ACHN (cell line): ENCODE measurements at places on chromosomes 5 and 9.

- DNase-seq = no peak
Measured at GRCh38 chr5:171697221-171698102, 88.2 kb upstream of the SMIM23 start.

GRCh38 chr9:16120231-16120641 lies 567.4 kb downstream of the CCDC171 start:
- DNase-seq = no peak

DNA sequence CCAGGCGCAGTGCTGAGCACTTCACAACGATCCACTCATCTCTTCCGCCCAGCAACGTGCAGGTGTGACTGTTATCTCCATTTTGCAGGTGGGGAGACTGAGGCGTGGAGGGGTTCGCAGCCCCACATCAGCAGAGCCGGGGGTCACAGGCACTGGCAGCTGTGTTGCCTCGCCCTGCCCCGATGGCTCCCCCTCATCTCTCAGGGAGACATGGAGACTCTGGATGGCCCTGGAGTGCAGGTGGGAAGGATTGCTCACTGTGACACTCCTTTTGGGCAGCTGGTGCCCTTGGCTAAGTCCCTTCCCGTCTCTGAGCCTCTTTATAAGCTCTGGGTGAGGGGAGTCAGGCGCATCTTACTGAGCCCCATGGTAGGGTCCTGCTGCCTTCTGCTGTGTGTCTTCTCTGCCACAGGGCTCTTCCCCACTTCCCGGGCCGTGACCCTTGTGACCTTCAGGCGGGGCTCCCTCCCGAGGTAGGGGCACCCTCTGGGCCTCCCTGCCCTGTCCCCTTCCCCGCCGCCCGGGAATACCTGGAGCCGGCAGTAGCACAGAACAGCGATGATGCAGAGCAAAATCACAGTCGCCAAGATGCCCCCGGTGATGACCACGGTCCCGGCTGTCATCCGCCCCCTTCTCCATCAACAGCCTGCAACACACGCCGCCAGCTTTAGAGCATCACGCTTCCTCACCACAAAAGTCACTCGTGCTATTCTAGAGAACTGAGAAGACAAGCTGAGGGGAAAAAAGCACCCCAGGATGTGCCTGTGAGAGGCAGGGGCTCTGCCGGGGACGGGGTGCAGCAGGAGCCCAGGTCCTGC lies 29.4 kb downstream of the FAM163B start:
- DNase-seq = no peak

GRCh38 chr5:178431063-178431781 lies 159.0 kb downstream of the COL23A1 start:
- DNase-seq = no peak

- DNase-seq = no peak
Measured at GRCh38 chr9:125977223-125977622, 230.1 kb downstream of the PBX3 start.

GRCh38 chr9:75964427-75964826 lies 74.0 kb downstream of the PCSK5 start:
- DNase-seq = no peak

- DNase-seq = peak; percentile 66
Measured at GRCh38 chr9:82021198-82021597, 32.6 kb downstream of the SPATA31D1 start.

- no peak for DNase-seq
Measured at GRCh38 chr5:176733406-176734262, 76.7 kb upstream of the UNC5A start.

DNA sequence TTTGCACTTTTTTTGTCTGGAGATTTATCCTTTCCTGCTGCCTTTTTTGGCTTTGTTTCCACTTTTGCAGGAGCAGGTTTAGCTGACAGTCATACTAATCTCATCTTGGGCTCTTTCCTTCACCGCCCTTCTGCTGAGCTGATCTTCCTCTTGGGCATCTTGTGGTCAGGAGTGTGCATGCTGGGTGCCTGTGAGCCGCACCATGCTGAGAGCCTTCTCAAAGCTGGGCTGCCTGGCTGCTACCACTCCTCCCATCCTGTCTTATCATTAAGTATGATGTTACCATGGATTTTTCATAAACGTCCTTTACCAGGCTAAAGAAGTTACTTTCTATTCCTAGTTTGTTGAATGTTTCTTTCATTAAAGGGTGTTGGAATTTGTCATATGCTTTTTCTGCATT lies 49.5 kb upstream of the MCCC2 start:
- no peak for DNase-seq

DNA sequence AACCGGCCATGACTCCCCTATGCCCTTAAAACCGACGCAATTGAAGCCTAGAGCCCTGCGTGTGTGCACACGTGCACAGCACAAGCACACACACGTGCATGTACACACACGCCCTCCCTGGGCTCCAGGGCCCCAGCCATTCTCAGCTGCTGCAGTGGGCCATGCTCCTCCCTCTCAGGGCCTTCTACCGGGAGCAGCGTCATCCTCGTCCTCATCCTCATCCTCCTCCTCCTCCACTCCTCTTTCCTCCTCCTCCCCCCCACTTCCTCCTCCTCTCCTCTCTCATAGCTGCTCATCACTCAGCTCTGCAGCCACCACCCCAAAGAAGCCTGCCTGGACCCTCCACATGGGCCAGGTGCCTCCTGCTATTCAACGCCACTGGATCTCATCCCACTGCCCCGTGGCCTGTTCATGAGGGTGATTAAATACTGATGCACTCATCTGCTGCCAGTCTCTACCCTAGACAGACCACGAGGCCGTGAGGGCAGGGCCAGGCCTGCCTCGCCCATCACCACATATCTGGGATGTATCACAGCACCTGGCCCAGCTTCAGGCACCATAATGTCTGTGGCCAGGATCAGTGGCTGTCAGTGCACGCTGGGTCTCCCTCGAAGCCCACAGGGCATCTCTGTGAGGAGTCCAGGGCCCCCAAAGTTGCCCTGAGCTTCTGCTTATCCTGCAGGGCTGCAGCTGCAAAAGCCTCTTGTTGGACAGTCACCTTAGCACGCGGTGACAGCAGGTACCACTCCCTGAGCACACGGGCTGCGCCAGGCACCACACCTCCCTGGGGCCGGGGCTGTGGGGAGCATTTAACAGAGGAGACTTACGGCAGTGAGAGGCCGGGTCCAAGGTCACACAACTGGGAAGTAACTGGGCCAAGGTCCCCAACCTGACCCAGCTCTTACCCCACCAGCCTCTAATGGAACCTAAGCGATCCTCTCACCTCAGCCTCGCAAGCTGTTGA lies 9.8 kb downstream of the FAM78A start:
- DNase-seq = no peak

DNA sequence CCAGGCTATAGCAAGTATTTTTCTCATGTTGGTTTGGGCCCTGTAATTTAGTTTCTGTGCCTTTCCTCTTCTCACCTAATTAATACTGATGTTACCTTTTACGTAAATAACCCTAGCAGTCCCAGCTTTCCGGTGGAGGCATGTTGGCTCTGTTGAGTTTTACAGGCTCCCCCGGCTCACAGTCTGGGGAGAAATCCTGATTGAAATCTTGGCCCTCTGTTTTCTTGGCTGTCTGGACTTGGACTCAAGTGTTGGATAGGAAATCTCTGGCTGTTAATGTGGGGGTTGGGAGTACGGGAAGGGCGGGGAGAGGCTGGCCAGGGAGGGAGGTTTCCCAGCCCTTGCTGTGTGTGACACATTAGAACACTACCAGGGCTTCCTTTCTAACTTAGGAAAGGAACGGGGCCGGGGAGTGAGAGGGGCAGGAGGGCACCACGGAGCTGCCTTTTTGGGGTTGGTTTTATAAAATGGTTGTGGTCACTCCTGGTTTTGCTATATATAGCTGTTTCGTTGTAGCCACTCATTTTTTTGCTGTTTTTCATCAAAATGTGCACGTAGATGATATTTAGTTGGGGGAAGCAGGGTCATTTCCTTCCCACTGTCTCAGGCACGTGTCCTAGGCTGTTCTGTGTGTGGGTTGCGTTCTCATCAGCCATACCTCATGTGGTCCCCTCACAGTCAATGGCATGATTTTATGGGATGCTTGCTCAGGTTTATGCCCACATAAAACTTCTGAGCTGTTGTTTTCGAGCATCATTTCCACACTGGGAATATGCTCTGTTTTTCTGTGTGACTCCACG lies 11.0 kb downstream of the TRIO start:
- peak; percentile 70 for DNase-seq

DNA sequence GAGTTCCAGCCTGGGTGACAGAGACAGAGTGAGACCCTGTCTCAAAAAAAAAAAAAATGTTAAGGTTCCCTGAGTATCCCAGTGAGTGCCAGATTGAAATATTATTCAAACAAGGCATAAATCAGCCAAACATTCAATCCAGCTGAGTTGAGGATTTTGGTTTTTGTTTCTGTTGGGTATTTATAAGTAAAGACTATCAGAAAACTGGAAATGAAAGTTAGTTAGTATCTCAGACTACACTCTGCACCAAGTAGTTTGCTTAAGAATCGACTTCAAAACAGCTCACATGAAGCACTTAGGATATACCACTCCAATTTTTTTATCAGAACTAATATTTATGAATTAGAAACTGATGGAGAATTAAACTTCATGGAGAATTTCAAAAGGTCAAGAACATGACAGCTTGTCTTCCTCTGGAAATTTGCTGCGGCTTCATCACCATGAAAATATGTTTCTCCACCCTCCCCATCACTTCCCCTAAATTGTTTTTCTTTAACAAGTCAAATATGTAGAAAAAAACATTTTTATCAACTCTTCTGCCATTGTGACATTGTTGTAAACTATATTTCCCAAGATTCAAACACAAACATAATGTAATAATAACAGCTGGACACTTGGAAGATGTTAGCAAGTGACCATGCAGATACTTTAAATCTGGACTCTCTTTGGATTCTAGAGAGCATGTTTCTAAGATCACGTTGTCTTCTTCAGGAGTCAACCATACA lies 110.0 kb upstream of the PTGER4 start:
- no peak for DNase-seq

GRCh38 chr5:52964138-52964537 lies 25.0 kb upstream of the ITGA2 start:
- DNase-seq = no peak

DNA sequence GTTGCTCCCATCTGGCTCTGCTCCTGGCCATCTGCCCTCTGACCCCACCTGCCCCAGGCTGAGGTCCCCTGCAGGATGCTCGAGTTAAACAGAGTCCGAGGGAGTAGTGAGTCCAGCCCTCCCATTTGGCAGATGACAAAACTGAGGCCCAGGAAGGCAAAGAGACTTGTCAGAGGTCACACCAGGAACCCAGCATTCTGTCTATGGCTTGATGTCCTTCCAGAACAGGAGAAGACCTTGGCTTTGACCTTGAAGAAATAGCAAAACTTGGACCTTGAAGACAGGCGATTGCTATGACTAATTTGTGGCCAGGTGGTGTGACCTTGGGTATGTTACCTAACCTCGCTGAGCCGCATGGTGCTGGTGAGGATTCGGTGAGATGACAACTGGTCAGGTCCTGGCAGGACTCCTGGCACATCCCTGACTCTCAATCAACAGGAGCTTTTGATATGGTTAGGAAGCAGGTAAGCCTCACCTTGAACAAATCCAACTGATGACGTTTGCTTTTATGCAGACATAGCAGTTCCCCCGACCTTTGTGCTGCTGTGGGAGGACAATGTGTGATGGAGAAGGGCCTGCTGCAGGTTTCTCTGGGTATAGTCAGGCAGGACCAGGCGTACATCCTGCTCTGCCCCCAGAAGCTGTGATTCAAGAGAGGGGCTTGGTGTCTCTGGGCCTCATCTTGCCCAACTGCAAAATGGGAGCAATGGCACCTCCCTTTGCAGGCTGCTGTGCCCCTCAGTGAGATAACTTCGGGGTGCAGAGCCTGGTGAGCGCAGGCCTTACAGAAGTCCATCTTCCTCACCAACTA lies 198.7 kb downstream of the C9orf50 start:
- DNase-seq = no peak

GRCh38 chr5:168962306-168962705 lies 338.6 kb downstream of the SLIT3 start:
- DNase-seq = no peak

GRCh38 chr9:127065592-127065991 lies 56.8 kb downstream of the ANGPTL2 start:
- no peak for DNase-seq

DNA sequence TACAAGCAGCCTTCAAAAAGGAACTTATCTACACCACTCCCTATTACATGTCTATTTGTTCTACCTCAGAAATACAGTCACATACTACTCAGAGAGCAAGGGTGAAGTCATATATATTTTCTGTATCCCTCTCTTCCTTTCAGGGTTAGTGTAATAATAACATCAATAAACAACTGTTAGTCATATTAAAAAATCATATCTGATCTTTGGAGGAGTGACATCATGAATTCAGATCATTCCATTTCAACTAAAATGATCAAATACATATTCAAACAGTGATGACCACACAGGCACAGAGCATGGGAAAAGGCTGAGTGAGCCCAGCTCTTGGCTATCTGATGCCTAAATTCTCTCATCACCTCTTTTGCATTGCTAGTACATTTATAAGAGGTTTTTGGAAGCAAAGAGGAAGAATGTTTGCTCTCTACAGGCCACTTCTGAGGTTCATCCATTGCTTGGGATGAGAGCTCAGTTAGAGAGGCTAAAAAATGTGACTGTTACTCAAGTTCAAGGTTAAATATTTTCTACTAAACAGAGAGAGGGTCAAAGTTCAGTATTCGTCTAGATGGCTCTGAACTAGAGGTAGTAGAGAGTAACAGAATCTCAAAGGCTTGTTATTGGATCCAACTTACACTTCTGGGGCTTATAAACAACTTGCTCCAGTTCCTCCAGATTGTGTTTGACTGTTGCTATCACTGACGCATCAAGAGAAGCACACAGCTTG lies 39.0 kb downstream of the RIGI start:
- DNase-seq = no peak

DNA sequence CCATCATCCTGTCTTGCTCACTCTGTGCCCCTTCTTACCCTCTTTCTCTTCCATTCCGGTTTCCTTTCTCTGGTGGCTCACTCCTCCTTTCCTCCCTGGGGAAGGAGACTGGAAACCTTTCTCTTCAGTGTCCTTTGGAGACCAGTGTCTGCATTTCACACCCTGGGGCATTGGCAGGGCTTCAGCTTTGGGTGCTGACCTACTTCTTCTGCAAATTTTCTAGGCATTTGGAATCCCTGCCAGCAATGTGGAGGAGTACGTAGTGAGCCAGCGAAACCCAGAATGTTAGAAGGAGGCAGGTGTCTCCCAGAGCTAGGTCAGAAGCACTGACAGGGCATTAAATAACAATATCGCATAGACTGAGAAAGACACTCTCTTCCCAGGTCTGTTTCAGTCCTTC lies 122.2 kb downstream of the SLC28A3 start:
- no peak for DNase-seq

- DNase-seq = peak; percentile 91
Measured at GRCh38 chr5:152688561-152689249, 283.6 kb upstream of the NMUR2 start.

DNA sequence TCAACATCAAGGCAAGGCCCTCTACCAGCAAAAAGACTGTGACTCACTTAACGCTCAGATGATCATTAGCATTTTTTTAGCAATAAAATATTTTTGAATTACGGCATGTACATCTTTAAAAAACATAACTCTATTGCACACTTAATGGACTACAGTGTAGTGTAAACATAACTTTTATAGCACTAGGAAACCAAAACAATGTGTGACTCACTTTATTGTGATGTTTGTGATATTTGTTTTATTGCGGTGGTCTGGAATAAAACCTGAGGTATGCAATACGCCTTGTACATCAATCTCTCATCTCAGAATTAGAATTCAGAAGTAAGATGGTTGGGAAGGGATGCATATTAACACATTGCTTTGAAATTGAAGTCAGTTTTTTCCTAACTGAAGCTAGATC lies 106.9 kb upstream of the PTCH1 start:
- no peak for DNase-seq
